Neuronal stem cell (in vitro differentiated cells): ENCODE measurements at places on chromosomes 2 and 18.

GRCh38 chr2:65053199-65053598 lies 3.0 kb upstream of the CEP68 start:
- DNase-seq = no peak

- no peak for DNase-seq
Observed at GRCh38 chr2:241956521-241957110, 87.1 kb downstream of the RTP5 start.

GRCh38 chr2:46816151-46816845 lies 99.3 kb downstream of the MCFD2 start:
- no peak for DNase-seq

- peak; percentile 61 for DNase-seq
Observed at GRCh38 chr2:1744151-1744445, 217 bp downstream of the PXDN start.

DNA sequence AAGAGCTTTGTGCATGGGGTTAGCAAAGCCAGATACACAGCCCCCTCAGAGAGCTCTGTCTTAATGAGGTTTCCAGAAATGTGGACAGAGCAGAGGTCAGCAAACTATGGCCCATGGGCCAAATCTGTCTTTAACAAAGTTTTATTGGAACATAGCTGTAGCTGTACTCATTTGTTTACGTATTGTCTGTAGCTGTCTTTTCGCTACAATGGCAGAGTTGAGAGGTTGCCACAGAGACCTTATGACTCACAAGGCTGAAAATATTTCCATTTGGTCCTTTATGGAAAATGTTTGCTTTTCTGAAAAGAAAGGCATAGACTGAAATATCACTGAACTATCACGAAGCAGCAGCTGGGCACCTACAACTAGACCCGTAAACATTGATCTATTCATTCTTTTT lies 841.8 kb downstream of the SLC4A3 start:
- DNase-seq = no peak

GRCh38 chr2:37854676-37855282 lies 70.3 kb upstream of the RMDN2 start:
- no peak for DNase-seq

- DNase-seq = no peak
Observed at GRCh38 chr2:10233131-10234012, 69.3 kb upstream of the HPCAL1 start.

DNA sequence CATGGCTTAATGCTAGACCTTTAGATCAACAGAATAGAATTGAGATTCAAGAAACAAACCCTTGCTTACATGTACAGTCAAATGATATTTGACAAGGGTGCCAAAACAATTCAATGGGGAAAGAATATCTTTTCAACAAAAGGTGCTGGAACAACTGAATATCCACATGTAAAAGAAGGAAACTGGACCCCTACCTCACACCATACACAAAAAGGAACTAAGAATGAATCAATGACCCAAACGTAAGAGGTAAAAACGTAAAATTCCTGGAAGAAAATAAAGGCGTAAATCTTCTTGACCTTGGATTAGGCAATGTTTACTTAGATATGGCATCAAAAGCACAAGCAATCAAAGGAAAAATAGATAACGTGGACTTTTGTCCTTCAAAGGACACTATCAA lies 43.1 kb downstream of the BAZ2B start:
- no peak for DNase-seq

DNA sequence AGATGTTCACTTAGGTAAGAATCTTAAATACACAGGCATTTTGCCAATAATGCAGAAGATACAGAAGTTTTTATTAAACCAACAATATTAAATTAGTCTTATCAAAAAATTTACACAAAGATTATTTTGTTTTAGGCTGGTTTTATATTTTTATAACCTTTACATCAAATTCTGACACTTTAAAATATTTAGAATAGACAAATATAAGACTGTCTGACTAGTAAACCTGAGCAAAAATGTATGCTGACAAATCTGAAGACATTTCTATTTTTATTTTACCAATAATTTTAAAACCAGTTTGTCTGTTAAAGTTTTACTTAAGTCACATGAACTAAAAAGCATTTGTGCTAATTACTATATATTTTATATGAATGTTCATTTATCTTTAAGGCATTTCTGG lies 72.1 kb upstream of the ZNF236 start:
- DNase-seq = no peak
